Activated CD8-positive, alpha-beta memory T cell treated with anti-CD3 and anti-CD28 coated beads for 4 hours (primary cell): ENCODE measurements at places on chromosomes 5 and 9.

- no peak for DNase-seq
Observed at GRCh38 chr9:99867968-99868367, 38.5 kb upstream of the STX17 start.

GRCh38 chr9:99860266-99860665 is 38.6 kb downstream of the NR4A3 start:
- no peak for DNase-seq

DNA sequence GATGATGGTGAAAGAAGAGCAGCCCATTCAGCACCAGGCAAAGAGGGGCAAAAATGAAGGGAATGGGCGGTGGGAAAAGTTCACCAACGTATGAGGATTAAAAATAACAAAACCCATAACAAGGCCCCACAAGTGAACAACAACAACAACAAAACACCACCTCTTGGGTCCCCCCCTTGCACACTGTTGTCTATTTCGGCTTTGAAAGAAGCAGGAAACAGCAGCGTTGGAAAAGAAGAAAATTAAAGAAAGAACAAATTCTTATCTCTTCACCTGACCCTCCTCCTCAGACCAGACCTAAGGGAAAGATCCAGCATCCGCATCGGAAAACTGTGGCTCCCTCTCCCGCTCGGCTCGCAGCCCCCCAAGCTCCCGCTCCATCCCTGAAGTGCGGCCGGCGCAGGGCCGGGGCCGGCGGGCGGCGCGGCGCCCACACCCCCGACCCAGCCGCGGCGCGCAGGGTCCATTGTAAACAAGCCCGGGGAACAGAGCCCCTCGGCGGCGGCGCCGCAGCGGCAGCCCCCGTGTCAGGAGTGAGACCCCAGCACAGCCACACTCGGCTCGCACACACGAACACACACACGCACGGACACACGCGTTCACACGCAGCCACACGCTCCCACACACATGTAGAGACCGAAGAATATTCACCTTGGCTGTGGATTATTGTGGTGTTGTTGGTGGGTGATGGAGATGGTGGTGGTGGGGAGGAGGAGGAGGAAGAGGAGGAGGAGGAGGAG is 535 bp downstream of the RFX3 start:
- DNase-seq: no peak

GRCh38 chr9:87567001-87567400 is 69.3 kb downstream of the DAPK1 start:
- DNase-seq: no peak
